Activated CD4-positive, alpha-beta T cell treated with anti-CD3 and anti-CD28 coated beads, Interleukin-2, amount 50 U/mL, for 16 hours (primary cell): ENCODE measurements at places on chromosomes 4 and X.

GRCh38 chr4:42501624-42502401 lies 104.5 kb downstream of the SHISA3 start:
- DNase-seq: no peak

DNA sequence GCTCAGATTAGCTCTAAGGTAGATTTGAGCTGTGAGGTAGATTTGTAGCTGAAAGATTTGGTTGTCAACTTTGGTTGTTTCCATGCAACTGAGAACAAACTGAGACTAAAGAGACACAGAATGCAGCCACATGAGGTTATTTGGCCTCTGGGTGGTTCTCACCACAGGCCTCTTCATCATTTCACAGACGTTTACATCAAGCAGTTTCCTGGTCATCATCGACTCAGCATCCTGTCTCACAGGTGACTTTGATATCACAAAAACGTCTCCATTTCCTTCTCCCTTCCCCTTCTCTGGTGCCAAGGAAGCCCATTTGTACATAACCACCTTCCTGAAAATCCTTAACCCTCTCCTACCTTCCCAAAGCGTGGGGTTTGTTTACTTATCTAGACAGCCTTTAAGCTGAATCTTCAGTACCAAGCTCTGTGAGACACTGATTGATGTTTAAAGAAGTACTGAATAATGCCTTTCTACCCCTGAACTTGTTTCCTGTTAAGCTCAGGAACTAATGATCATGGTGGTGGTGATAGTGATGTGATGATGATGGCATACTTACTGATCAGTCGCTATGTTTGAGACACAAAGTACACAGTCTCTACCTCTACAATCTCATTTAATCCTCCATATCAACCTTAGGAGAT lies 81.9 kb downstream of the FAM114A1 start:
- DNase-seq: peak; percentile 23

DNA sequence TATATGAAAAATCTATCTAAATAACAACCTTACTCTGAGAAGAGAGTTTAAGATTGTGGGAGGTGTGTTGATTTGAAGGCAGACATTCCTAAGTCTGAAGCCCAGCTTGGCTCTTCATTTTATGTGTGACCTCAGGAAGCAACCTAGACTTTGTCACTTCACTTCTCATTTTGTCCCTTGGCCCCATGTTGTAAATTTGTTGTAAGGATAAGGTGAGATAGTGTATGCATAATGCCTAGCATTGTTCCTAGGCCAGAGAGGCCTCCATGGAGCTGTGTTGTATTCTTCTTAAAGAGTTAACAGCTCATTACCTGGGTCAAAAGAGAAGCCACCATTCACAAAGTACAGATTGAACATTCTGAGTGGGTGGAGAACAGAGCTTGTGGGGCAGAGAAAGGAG lies 1084.4 kb upstream of the SLIT2 start:
- DNase-seq: no peak

DNA sequence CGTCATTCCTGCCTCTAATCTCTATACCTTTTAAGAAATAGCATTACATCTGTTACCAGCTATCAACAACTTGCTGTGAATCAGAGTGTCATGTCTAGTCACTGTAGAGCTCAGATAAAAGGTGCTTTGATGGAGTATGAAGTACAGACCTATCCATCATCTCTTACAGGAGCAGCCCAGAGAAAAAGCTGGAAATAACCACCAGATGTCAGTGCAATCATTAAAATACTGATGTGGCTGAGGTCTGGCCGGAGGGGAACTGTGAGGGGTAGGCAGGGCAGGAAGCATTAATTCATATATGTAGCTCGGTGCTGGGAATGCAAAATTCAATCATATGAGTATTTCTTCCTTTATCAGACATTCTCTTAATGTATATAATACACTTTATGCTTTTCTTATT lies 100.6 kb downstream of the AKAP4 start:
- DNase-seq: peak; percentile 5

GRCh38 chr4:140115140-140115539 lies 38.8 kb downstream of the MAML3 start:
- DNase-seq: no peak

GRCh38 chr4:38924353-38924752 lies 56.7 kb downstream of the FAM114A1 start:
- DNase-seq: no peak

DNA sequence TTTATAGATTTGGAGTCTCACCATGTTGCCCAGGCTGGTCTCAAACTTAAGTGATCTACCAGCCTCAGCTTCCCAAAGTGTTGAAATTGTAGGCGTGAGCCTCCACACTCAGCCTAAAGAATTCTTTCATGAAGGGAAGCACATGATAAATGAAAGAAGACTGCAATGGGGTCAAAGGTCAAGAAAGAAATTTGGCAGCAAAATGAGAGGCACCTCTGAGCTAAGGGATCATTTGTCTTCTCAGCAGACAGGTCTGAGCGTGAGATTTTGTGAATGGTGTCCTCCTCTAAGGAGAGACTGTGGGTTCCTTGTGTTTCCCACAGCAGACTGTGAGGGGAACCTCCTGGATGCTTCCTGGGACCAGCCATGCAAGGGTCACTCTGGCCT lies 57.5 kb upstream of the EGFL6 start:
- DNase-seq: no peak

DNA sequence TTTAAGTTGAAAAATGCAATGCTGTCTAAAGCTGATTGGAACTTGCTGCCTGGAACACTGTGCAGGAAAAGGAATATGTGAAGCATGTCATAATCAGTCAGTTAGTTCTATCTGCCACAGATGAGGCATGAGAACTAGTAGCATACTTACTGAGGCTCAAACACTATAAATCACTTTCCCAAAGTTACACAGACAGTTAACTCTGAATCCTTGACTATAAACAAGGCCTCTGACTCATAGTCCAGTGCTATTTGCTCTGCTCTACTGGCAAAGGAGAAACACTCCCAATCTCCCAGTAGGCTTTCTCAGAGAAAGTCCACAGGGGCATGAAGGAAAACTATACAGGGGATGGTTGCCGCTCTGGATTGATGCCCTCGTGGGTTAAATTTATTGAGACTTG lies 2078.4 kb upstream of the TENM3 start:
- DNase-seq: no peak

DNA sequence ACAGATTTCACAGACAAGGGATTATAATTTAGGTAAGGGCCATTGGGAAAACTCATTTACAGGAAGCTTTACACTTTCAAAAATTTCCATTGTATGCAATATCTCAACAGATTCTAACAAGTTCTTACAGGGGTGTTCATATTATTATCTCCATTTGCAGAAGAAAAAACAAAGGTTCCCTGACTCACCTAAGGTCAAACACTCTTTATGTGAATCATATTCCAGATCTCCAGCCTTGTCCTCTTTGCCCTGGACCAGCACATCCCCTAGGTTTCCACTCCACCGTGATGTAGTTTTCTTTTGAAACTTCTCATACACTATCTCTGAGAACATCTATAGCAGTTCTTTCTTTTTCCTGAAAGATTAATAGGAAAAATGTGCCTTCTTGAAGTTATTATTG lies 96.4 kb upstream of the HS3ST1 start:
- DNase-seq: no peak

- DNase-seq: no peak
Observed at GRCh38 chrX:68844581-68844980, 15.8 kb downstream of the EFNB1 start.

GRCh38 chrX:13489454-13489853 lies 79.9 kb upstream of the EGFL6 start:
- no peak for DNase-seq

DNA sequence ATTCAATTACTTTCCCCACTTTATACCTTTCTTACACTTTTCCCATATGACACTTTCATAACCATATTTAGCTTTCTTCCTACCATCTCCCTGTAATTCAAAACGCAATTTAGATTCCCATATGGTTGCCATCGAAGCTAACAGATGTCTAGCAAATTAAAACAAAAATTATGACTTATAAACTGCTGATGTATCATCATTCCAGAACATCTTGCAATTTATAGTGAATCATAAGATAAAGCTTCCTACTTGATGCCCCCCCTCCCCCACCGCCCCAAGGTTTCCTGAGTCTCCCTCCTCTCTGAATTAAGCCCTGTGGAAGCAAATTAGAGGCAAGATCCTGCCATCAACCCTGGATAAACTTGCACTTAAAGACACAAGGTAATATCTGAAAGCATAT lies 5.4 kb downstream of the TSPAN5 start:
- DNase-seq: no peak

GRCh38 chr4:16437836-16438235 lies 211.6 kb upstream of the TAPT1 start:
- DNase-seq: no peak

GRCh38 chrX:121761845-121762244 lies 714.4 kb downstream of the GLUD2 start:
- no peak for DNase-seq

DNA sequence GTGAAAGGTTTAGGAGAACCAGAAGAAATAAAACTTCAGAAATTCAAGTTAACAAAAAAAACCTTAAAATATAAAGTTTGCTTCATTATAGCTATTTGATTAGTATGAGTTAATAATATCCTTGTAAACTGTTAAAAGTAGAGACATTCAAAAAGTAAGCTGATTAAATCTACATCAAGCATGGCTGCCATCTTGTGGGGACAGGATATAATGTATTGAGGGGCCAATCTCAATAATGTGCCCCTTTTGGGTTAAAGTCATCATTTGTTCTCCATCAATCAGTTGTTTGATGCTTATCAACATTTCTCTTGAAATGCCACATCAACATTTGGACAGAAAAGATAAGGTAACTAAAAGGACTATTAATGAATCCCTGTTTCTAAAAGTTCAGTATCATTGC lies 4.6 kb upstream of the GRID2 start:
- no peak for DNase-seq

DNA sequence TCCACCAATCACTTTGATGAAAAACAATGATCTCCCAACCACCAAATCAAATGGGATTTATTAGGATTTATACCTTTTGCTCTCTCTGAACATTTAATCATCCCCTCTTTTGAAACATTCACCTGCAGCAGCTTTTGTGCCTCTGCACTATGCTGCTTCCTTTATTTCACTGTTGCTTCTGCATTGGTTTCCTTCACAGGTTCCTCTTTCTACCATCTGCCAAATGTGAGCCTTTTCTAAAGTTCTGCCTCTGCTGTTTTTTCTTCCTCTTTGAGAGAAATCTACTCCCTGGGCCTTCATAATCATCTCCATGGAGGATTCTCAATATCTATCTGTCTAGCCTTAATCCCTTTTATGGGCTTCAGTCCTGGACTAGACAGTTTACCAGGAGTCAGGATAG lies 24.7 kb downstream of the CUL4B start:
- DNase-seq: no peak

DNA sequence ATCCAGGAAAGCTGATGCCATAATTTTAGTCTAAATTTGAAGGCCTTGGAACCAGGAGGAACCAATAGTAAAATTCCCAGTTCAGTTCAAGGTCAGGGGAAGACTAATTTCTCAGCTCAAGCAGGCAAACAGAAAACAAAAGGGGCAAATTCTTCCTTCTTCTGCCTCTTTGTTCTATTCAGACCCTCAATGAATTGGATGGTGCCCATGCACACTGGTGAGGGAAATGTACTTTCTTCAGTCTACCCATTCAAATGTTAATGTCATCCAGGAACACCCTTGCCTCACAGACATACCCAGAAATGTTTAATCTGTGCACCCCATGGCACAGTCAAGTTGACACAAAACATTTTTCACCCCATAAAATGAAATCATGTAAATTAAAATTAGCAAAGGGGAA lies 1851.2 kb upstream of the ADGRL3 start:
- no peak for DNase-seq

DNA sequence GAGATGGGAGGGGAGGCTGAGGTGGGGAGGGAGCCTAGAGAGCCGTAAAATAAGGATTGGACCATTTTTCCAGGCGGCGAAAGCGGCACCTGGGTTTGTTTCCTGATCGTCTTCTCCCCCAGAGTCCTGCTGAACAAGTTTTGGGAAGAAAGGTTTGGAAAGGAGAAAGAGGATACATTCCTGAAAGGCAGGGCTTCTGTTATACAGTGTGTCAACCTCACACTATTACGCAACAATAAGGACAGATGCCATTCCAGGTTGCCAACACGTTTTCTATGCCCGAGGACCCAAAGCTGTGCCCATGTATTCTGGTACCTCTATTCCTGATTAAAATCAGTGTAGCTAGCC lies 658 bp downstream of the SCOC start:
- DNase-seq: no peak

GRCh38 chrX:148417934-148418333 lies 82.5 kb upstream of the AFF2 start:
- DNase-seq: no peak

GRCh38 chrX:17542123-17542522 lies 167.1 kb downstream of the NHS start:
- no peak for DNase-seq

DNA sequence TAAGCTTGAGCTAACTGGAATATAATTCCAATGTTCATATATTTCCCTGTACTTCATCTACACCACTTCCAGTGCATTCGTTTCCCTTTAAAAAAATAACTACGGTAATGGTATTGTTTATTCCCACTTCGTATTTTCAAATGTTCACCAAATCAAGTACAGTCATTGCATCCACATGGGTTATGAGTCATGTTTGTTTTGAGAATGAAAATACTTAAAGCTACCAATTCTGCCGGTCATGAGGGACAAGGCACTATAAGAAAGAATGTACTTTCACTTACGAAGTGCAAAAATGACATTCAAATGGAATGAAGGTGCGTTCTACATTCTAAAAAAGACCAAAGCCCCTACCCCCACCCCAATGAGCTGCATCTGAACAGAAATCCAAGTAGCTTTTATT lies 174.4 kb upstream of the FGF13 start:
- no peak for DNase-seq

- no peak for DNase-seq
Observed at GRCh38 chr4:121712001-121712651, 15.3 kb upstream of the ANXA5 start.

GRCh38 chr4:32884198-32884597 lies 2164.0 kb downstream of the PCDH7 start:
- no peak for DNase-seq

DNA sequence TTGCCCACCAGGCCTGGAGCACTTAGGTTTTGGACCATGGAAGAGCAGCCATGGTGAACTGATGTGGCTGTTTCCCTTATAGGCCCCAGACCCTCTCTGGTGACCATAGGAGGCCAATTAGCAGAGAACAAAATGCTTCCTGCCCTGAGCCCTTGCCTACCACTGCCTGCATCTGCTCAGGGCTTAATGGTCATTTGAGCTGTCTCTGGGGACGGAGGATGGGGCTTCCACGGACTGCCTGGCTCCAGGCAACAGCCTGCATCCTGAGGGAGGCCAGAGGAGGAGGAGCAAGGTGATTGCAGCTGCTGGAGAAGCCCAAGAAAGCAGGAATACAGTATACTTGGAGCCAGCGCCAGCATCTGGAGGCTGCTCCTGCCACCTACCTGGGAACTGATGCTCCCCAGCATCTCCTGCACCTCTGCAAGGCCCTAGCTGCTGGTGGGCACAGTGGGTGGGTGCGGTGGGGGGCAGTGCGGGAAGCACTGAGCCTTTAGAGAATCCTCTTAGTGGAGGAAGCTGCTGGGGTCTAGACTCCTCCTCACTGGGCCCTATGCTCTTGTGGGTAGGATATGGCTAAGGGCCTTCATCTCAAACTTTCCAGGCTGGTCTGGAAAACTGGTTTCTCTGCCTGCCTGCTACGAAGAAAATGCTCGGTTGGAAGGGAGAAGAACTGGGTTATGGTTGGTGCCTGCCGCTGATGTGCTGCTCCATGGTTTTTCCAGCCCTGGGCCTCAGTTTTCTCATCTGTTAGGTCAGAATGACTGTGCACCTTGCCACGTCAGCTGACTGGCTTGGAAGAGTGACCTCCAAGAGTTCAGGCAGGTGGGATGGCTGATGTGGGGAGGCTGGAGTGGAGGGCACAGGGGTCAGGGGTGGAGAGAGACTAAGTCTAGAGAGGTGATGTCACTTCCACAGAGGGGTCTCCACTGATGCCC lies 158.8 kb upstream of the PJA1 start:
- no peak for DNase-seq

GRCh38 chrX:13397878-13398818 lies 78.3 kb upstream of the ATXN3L start:
- DNase-seq: peak; percentile 53
